ENCODE measurements at places on chromosomes 2 and 18. TPM values are rescaled to one million over a fixed set of nuclear protein-coding genes. Genes with fewer than 3 reads are reported as not detected.

DNA sequence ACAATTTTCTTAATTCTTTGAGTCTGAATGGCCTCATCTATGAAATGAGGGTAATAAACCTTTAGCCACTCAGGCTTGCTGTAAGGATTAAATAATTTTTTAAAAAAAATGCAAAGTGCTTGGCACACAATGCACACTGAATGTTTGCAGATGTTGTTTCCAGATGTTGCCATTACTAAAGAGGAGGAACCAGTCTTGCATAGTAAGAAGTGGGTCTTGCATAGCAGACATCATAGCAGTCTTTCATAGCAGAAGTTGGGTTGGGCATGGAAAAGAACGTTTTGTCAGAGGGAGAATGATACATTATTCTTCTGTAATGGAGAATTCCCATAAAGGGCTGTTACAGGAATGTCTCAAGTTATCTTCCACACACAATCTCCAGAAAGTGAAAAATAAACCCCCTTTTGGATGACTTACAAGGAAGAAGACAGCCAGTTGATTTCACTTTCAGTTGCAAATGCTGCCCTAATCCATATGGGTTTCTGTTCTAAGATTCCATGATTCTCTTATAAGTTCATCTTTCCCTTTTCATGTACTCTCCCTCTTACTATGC, 327.7 kb downstream of the SUCLG1 start:
- DNase-seq = no peak

- no peak for DNase-seq
These were observed 13.1 kb upstream of the ACTR3 start for GRCh38 chr2:113876503-113877387.

- DNase-seq = peak; percentile 74
These were observed 312.9 kb downstream of the PRKCE start for GRCh38 chr2:45964223-45964841.

GRCh38 chr2:83757329-83757728, 701.8 kb downstream of the SUCLG1 start:
- no peak for DNase-seq

Gene PDE1A
- total RNA-seq = 42.4 TPM

Gene KHK
- 3.6 TPM for total RNA-seq

Gene FZD7
- total RNA-seq = 48.7 TPM
